M059J (cell line): ENCODE measurements at places on chromosomes 16 and 17. TPM values are rescaled to one million over a fixed set of nuclear protein-coding genes. Genes with fewer than 3 reads are reported as not detected.

KRTAP4-1 gene
- not detected in 2 replicates for total RNA-seq

ARL2BP gene
- total RNA-seq: 104 and 120 TPM in 2 replicates

PTGES3L gene
- total RNA-seq: 0.67 and 0.71 TPM in 2 replicates

PLXDC1 gene
- 0.81 and 1.2 TPM in 2 replicates for total RNA-seq

TBC1D26 gene
- total RNA-seq: not detected in 2 replicates

NXPH3 gene
- total RNA-seq: 3.5 and 5.2 TPM in 2 replicates

TTYH2 gene
- total RNA-seq: 0.15 TPM in 2 replicates

PARD6A gene
- total RNA-seq: 2.0 and 3.3 TPM in 2 replicates
